ENCODE measurements at places on chromosomes 1 and 21.

DNA sequence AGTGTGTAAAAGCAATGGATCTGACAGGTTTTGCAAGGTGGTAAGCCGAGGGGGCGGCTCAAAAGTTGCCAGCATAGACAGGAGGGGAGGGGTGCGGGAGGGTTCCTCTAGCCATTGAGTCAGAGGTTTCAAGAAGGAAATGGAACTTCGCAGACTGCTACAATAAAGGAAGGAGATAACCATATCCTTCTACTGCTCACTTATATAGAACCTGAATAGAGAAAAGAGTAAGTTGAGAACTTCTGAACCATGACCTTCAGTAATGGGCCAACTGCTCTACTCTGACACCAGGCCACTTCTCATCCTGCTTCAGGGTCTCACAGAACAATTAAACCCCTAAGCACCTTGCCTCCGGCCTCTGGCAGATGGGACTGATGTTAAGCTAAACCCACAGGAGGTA lies 26.3 kb upstream of the BCAR3 start:
- DNase-seq, result no peak

- DNase-seq, result no peak
These were observed 316.5 kb downstream of the LMX1A start for GRCh38 chr1:165039996-165040395.

DNA sequence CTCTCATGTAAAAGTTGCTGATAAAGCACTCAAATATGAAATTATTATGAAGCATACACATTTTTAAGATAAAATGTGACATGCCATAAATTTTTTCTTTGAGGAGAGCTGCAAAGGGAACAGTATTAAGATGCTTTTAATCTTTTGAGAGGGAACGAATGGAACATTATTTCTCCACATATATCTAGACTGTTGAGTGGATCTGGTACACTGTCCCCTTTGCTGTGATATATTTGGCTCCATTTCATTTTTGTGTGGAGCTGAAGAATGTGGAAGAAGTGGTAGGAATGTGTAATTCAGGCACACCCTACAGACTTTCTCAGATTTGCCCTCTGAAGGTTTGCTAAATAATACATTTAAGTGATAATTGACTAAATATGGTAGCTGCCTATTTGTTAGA lies 31.7 kb downstream of the PGM1 start:
- DNase-seq, result peak; percentile 27

DNA sequence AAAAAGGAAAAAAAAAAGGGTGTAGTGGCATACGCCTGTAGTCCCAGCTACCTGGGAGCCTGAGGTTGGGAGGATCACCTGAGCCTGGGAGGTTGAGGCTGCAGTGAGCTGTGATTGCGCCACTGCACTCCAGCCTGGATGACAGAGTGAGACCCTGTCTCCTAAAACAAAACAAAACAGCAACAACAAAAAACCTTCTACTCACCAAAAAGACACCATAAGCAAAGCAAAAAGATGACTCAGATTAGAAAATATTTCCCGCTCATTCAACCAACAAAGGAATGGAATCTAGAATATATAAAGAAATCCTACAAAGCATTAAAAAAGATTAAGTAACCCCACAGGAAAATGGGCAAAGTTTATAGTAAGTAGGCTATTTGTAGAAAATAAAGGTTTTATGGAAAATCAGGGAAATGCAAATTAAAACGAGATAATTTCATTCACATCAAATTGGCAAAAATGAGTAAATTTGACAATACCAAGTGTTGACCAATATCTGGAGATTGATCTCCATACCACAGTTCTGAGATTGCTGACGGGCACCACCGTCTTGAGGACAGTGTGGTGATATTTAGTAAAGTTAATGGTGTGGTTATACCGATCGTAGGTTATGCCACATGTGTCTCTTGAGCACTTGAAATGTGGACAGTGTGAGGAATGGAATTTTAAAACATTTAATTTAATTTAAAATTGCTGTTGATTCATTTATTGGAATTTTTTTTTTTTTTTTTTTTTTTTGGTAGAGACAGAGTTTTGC lies 54.0 kb downstream of the PIK3CD start:
- DNase-seq, result no peak

DNA sequence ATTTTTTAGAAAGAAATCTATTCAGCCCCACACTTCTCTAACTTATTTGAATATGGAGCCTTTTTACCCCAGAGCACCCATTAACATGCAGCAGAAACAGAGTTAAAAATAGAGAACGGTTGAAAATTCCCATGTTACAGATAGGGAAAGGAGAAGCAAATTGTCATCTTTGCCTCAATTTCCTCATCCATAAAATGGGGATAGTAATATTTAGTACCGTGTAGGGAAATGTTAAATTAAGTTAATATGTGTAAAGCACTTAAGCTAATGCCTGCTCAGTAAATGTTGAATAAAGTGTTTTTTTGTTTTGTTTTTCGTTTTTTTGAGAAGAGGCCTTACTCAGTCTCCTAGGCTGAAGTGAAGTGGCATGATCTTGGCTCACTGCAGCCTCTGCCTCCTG lies 50.3 kb downstream of the NAV1 start:
- no peak for DNase-seq

- DNase-seq, result no peak
These were observed 111.9 kb upstream of the TENT5C start for GRCh38 chr1:117493906-117494305.

DNA sequence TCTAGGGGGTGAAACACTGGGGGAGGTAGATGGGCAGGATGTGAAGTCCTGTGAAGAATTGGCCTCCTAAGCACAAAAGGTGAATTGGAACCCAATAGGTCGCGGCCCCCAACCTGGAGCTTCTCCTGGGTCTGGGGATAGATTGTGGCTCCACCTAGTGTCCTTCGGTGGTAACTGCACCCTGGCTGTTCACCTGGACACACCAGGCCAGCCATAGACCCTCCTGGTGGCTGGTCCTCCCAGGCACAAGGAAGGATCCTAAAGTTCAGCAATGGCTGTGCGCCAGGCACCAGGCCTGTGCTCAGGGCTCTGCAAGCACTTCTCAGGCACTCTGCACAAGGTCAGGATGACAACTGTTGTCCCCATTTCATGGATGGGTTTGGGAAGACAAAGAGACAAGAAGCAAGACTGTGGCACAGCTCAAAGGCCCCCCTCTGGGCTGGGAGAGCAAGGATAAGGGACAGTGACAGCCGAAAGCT lies 13.5 kb downstream of the ESPN start:
- peak; percentile 80 for DNase-seq

GRCh38 chr1:172054172-172054571 lies 212.9 kb downstream of the DNM3 start:
- no peak for DNase-seq

- DNase-seq, result no peak
These were observed 64.3 kb upstream of the COL6A1 start for GRCh38 chr21:45917241-45917640.

DNA sequence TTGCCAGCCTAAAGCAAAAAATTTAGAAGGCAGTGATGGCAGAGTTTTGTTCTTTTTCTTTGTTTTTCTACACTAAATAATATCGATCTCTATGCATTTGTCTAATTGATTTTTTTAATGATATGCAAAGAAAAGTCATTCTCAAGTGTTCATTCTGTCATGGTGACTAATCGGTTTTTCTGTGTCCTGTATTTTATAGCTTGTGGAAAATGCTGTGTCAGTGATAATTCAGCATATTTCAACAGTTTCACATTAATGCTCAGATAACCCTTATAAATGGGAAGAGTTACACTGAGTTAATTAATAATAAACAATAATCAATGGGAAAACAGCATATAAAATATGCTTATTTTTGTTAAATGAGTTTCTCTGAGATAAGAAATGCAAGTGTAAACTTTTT lies 824.9 kb downstream of the AMY1C start:
- DNase-seq, result no peak

GRCh38 chr1:171563675-171564074 lies 58.4 kb upstream of the MYOCOS start:
- no peak for DNase-seq

DNA sequence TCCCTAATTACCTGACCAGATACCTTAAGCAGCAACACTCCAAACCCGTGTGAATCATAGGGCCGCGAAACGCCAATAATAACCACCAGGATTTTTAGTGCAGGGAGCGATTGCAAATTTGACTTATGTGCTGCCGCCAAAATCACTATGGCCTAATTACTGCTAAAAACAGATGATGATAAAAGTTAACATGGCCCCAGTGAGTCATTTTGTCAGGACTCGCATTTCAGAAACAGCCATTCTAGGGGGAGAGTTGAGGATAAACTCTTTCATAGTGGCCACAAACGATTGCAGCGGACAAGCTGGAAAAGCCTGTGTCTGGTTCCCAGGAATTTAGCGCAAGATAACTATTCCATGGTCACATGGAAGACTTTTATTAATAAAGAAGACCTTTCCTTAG lies 103.4 kb downstream of the HLX start:
- no peak for DNase-seq

GRCh38 chr1:77347646-77348045 lies 65.8 kb downstream of the AK5 start:
- DNase-seq, result peak; percentile 34

GRCh38 chr1:234925440-234926263 lies 203.0 kb downstream of the TOMM20 start:
- DNase-seq, result peak; percentile 87

DNA sequence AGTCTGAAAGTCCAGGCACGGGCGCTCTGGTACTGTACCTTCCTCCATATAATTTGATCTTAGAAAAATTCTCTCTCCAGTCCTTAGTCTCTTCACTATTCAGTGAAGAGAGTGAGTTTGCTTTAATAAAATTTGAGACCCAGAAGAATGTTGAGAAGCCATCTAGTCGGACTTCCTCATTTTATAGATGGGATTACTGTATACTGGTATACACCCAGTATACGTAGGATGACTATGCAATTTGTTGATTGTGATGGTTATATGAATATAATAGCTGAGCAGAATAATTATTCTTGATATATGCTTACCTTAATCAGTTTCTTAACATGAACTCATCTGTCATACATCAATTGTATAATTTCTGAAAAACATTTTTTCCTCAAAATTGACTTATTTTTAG lies 328.0 kb upstream of the B3GALT2 start:
- DNase-seq, result no peak

GRCh38 chr21:42121794-42122193 lies 50.7 kb downstream of the UMODL1 start:
- DNase-seq, result no peak

DNA sequence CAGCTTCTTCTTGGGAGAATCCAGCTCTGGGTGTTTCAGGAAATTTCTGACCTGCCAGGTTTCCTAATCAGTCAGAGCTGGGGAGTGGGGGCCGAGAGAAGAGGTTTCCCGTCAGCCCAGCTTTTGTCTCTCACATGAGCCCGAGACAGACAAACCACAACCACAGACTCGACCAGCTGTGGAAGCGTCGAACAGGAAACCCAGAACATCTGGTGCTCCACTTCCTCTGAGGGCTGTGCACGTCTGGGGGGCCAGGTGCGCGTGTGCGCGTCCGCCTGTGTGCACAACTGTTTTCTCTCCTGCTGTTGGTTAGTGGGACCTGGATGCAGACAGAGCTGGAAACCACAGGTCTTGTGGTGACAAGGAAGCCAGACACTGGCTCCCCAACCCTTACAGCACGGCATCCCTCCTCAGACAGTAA lies 113.0 kb upstream of the SLC25A33 start:
- no peak for DNase-seq

- DNase-seq, result peak; percentile 75
These were observed 3.2 kb downstream of the ATP1B1 start for GRCh38 chr1:169109561-169110134.

DNA sequence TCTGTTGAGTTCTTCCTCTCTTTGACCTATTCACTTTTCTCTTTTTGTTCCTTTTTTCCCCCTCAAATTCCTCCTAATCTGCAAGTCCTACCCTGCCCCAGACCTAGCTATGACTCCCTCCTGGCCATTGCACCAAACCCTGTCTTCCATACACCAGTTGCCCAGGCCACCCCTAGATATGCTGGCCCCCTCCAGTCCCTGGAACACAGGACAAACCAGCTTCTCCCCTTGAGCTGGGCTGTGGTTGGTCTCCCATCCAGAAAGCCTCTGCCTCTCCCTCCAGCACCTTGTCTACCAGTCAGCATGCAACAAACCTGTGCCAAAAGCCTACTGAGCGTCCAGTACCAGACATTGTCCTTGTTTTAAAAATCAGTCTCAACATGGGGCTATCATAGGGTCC lies 59.4 kb downstream of the ELK4 start:
- no peak for DNase-seq

DNA sequence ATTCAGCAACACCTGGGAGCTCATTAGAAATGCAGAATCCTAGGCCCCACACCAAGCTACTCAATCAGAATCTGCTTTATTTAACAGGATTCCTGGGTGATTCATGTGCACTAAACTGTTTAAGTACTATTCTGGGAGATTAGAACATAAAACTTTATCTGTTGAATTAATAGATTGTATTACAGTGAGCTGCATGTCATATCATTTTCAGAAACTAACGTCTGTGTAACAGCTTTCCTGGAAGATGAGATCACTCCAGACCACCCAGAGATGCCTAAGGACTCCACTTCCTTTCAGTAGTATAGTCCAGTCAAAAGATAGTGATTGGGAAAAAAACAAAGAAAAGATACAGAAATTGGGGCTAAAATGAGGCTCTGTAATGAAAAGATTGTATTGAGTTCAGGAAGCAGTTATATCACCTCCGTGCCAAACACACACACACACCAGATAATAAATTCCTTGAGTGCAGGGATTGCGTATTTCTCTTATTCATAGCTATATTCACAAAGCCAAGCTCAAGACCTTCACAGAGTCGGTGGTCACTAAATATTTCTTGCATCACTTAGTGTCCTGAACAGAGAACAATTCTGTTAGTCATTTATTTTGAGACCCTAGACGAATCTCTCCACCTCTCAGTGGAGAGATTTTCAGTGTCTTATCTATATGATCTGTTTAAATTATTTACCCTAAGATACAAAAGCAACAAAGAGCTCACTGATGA lies 178.2 kb downstream of the DSCAM start:
- no peak for DNase-seq

DNA sequence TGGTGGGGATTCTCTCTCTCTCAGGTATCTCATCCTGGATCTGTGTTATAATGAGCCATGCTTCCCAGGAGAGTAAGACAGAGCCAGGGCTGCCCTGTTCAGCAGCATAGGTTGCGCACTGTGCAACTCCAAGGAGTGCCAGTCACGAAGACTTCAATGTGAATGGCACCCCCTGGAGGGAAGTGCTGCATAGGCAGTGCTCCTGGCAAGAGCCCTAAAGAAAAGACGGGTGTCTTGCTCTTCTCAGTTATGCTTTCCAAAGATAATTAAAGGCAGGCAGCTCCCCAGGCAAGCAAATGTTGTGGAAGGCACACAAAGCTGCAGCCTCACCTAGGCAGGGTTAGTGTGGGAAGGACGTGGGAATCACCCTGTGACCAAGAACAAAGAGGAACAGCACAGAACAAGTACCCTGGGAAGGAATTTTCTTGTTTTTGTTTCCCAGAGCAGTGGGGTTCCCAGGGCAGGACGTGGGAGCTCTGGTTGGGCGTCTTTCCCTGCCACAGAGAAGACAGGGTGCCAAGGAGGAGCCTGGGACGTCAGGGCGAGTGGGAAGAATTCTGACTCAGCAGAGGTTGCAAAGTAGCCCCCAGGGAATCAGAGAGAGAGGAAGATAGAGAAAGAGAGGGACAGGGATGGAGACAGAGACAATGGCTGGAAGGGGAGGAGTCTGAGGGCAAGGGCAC lies 120.9 kb downstream of the KCNN3 start:
- no peak for DNase-seq

All from hepatic stellate cell (primary cell).